GM18507 (cell line): ENCODE measurements at places on chromosomes 7 and 10.

DNA sequence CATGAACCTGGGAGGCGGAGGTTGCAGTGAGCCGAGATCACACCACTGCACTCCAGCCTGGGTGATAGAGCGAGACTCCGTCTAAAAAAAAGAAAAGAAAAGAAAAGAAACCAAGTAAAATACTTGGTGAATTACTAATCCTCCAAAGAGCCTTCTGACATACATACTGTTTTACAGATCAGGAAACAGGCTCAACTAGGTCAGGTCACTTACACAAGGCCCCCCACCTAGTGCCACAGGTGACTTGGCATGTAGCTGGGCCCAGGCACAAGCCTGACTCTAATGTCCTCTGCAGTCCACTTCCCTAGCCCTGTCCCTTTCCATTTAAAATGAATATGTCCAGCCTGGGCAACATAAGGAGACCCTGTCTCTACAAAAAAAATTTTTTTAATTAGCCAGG is 157.0 kb downstream of the TPST1 start:
- DNase-seq: no peak

DNA sequence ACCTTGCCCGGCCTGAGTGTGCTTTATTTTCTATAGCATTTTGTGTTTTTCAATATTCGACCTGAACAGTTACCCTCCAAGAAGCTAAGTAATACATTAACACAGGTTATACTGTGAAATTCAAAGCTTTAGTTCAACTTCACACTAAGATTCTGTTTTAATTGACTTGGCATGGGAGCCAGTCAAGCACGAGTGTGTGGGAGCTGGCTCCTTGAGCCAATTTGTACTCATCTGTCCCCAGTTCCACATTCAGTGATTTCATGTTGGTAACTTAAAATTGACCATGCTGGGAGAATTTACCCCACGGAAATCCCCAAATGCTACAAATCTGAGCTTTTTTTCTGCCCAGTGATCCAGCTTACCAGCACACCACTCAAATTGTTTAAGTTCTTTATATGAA is 20.3 kb downstream of the TSPAN12 start:
- no peak for DNase-seq

DNA sequence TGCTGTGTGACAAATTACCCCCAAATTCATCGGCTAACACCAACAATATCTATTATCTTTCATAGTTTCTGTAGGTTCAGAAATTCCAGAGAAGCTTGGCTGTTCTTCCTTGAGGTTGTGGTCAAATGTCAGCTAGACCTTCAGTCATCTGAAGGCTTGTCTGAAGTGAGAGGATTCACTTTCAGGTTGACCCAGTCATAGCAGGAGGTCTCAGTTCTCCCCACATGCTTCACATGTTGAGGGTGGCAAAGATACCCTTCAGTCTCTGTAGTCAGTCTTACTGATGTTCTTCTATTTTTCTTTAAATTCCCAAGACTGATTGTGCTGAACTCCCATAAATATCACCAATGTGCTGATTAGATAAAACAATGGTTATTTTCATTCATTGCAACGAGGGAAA is 1692.0 kb downstream of the REEP3 start:
- DNase-seq: no peak

DNA sequence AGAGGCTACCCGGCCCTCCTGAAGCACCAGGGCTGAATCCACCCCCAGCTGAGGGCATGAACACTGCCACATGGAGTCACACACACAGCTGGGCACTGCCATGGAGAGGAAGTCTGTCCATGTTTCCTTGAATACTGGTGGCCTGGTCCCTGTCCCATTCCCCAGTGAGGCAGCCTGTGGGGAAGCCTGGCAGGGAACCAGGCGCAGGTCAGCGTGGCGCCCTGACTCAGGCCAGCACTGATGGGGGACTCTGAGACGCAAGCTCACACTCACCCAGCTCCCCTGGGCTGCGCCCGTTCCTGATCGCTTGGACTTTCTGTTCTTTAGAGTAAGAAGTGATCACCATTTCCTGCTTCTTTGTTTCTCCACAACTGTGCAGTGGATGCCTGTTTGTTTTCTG is 128.3 kb downstream of the EGFR start:
- DNase-seq: no peak

- DNase-seq: no peak
These were observed 430.9 kb downstream of the POM121L12 start for GRCh38 chr7:53466371-53466770.

- DNase-seq: no peak
These were observed 3.5 kb upstream of the PRSS1 start for GRCh38 chr7:142745745-142746144.

DNA sequence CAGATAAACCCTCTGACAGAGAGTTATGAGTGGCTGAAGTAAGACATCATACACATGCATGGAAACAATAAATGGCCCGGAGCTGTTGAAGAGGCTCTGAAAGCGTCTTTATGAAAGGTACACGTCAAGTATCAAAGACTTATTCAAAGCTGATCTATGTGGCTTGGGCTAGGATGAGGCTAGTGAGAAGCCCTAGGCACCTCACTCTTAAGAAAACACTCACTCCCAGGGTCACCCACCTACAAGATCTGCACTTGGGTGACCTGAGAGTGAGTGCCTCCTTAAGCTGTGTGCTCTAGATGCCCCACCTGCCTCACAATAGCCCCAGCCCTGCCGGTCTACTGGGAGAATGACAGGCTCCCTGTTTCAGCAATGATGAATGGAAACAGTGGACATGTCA is 1.1 kb upstream of the GIMAP1 start:
- DNase-seq: no peak

DNA sequence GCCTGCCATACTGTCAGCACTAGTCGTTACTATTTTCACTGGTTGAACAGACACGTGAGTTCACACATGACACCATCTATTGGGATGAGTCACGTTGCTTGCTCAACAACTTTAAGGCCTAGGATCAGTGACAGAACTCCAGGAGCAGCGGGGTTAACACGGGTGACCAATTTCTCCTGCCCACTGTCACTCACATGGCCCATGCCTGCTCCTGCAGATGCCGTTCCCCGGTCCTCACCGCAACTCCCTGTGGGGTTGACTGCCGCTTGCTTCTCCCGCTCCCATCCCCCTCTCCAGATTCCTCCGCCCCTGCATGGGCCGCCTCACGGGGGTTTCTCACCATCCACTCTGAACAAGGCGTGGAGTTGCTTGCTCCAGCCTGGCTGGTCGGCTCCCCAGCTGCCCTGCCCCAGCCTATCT is 128.2 kb downstream of the TAX1BP1 start:
- no peak for DNase-seq

DNA sequence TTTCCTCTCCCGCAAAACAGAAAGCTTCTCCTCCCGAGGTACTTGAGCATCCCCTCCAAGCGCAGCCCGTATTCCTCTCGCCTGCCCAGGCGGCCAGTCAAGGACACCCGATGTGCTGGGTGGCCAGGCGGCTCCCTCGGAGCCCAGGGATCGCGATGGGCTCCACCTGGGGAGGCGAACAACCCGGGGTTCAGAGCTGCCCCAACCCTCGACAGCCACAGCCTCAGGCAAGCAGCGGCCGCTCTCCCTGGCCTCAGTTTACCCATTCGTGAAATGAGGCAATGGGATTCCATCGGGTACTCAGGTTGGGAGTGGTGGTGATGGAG is 147.4 kb downstream of the CYP26A1 start:
- DNase-seq: no peak

GRCh38 chr10:58735087-58735486 is 222.4 kb downstream of the BICC1 start:
- DNase-seq: no peak

GRCh38 chr10:129411772-129412171 is 55.3 kb upstream of the MGMT start:
- no peak for DNase-seq
